ENCODE measurements at places on chromosomes 6 and 20.

GRCh38 chr6:68756454-68757375, 121.6 kb downstream of the ADGRB3 start:
- DNase-seq, result no peak

DNA sequence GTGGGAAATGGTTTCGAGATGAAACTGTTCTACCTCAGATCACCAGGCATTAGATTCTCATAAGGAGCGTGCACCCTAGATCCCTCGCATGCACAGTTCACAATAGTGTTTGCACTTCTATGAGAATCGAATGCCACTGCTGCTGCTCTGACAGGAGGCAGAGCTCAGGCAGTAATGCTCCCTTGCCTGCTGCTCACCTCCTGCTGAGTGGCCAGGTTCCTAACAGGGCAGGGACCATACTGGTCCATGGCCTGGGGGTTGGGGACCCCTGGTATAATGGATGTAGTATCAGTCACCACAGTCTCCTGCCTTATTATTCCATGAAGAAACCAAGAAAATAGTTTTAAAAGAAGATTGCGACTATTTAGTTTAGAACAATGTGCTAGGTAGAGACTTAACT, 127.5 kb downstream of the BCKDHB start:
- DNase-seq, result no peak

- no peak for DNase-seq
Measured at GRCh38 chr6:156658186-156658965, 118.8 kb upstream of the ARID1B start.

- DNase-seq, result no peak
Measured at GRCh38 chr6:125832391-125833117, 41.8 kb downstream of the NCOA7 start.

GRCh38 chr6:26024651-26025046, 62.0 kb downstream of the TRIM38 start:
- DNase-seq, result no peak

GRCh38 chr6:127971945-127972391, 71.1 kb upstream of the THEMIS start:
- no peak for DNase-seq

DNA sequence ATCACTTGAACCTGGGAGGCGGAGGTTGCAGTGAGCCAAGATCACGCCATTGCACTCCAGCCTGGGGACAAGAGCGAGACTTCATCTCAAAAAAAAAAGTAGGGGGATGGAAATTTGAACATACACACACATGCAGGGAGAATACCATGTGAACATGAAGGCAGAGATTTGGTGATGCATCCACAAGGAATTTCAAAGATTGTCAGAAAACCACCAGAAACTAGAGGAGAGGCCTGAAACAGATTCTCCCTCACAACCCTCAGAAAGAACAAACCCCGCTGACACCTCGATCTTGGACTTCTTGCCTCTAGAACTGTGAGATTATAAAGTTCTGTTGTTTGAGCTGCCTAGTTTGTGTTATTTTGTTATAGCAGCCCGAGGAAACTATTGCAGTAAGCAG, 125.5 kb downstream of the GPX5 start:
- DNase-seq, result no peak

- no peak for DNase-seq
Measured at GRCh38 chr6:133183691-133184090, 57.5 kb upstream of the EYA4 start.

DNA sequence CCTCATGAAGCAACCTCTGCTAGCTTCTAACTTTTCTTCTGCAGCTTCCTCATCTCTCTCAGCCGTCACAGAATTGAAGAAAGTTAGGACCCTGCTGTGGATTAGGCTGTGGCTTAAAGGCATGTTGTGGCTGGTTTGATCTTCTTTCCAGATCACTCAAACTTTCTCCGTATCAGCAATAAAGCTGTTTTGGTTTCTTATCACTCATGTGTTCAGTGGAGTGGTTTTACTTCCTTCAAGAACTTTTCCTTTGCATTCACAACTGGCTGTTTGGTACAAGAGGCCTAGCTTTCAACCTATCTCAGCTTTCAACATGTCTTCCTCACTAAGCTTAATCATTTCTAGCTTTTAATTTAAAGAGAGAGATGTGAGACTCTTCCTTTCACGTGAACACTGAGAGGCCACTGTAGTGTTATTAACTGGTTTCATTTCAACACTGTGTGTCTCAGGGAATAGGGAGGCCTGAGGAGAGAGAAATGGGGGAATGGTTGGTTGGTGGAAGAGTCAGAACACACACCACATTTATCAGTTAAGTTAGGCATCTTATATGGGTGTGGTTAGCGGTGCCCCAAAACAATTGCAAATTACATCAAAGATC, 17.2 kb downstream of the ZSCAN23 start:
- DNase-seq, result no peak

DNA sequence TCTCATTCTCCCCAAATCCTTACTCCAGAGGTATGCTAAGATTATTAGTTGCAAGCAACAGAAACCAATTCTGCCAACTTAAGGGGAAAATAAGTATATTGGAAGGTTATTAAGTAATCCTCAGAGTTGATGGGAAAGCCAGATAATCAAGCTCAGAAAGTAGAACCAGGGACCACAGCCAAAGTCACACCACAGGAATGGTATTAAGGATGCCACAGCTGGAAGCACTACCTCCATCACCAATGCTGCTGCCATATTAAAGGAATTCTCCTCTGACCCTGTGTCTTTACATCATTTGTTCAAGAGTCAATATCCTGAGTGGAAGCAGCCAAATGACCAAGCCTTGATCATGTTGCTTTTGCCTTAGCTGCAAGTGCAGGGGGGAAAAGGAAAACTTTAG, 9.9 kb downstream of the PROCR start:
- no peak for DNase-seq

DNA sequence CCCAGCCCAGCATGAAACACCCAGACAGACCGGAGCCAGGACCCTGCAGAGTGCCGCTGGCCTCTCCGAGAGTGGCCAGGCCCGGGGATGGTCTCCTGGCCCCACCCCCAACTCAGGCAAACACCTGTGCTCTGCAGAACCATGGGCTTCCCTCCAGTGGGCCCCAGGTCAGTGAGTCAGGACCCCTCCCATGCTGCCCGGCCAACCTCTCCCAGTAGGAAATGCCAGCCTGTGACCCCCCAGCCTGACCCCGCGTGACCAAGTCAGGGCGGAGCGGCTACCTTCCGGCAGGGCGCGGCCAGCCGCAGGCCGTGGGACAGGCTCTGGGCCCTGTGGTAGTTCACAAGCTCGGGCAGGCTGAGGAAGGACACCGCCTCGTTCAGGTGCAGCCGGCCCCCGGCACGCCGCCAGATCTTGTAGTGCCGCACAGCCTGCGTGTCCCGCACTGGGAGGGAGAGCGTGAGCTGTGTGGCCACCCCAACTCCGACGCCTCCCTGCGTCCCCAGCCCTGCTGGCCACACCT, 3.2 kb downstream of the PTK6 start:
- DNase-seq, result no peak

DNA sequence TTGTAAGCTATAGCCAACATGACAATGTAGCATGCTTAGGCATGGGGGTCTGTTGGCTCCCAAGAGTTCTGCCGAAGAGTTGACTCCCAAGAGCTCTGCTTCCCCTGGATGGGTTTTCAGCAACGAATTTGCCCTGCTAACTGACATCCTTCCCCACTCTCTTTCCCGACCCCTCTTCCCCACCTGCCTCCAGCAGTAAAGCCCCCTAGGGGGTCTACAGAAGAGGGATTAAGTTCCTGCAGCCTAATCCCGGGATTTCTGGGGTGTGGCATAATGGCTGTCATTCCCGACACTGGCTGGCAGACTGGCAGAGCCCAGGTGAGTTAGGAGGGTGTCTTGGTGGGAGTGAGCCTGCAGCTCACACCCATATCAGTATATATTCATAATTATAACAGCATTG, 121.0 kb upstream of the ZNF184 start:
- no peak for DNase-seq

GRCh38 chr6:136788069-136788902, 4.0 kb downstream of the MAP3K5 start:
- no peak for DNase-seq

DNA sequence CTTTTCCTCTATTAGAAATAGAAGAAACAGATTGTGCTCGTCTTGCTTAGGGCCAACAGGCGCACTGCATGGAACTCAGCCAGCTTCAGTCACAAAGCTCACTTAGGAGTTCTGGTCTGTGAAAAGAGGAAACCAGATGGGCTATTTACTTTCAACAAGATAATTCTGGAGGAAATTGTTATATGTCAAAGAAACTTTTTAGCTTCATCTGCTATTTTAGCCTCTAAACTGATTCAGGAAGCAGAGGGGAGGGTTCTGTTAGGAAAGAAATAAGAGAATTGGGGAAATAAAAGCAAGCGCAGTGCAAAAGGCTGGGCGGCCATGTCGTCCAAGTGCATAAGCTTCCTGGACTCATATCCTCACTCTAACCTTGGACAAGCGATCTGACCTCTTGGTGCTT, 21.3 kb downstream of the PRKN start:
- DNase-seq, result no peak

DNA sequence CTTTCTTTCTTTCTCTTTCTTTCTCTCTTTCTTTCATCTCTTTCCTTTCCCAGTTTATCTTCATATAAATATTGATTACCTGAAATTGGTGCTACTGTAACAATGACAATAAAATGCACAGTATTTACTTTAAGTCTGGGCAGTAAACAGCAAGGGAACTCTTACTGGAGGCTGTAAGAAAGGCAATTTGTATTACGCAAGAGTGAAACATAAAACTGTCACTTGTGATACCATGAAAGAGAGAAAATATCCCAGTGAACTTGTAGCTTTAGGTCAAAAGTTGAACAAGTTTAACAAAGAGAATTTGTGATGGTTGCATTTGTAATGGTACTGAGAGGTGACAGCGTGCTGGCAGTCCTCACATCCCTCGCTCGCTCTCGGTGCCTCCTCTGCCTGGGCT, 80.0 kb downstream of the EYS start:
- DNase-seq, result no peak

- DNase-seq, result no peak
Measured at GRCh38 chr20:38353316-38353715, 7.0 kb downstream of the LBP start.

DNA sequence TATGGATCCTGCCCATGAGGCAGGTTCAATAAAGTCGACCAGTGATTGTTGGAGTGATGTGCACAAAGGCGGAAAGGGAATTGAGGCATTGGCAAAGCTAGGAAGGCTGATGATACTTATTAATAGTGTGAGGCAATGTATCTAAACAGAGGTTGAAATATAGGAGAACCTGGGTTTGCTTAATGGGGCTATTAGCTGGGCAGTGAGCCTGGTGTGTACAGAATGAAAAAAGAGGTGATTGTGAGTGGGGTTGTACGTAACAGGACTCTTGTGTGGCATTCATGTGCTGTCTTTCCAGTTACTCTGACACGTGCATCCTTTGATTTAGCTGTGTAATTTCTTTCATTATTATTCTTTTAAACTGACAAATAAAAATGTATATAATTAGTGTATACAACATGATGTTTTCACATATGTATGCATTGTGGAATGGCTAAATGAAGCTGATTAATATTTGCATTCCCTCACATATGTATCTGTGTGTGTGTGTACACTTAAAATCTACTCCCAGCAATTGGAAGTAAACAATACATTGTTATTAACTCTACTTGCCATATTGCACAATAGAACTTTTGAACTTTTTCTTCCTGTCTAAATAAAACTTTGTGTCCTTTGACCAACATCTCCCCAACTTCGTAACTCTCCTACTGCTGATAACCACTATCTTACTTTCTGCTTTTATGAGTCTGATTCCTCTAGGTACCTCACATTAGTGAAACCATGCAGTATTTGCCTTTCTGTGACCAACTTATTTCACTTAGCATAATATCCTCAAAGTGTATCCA, 220.5 kb upstream of the SLC35B3 start:
- no peak for DNase-seq

- no peak for DNase-seq
Measured at GRCh38 chr20:62155428-62156253, 12.1 kb downstream of the SS18L1 start.

GRCh38 chr20:40946451-40946850, 82.2 kb upstream of the TOP1 start:
- no peak for DNase-seq
